Stimulated activated CD8-positive, alpha-beta memory T cell treated with anti-CD3 and anti-CD28 coated beads, Interleukin-2, amount 100 ng/mL, for 48 hours (primary cell): ENCODE measurements at places on chromosomes 6 and 20.

- DNase-seq, result no peak
These were observed 42.6 kb upstream of the PXDC1 start for GRCh38 chr6:3794092-3794491.

DNA sequence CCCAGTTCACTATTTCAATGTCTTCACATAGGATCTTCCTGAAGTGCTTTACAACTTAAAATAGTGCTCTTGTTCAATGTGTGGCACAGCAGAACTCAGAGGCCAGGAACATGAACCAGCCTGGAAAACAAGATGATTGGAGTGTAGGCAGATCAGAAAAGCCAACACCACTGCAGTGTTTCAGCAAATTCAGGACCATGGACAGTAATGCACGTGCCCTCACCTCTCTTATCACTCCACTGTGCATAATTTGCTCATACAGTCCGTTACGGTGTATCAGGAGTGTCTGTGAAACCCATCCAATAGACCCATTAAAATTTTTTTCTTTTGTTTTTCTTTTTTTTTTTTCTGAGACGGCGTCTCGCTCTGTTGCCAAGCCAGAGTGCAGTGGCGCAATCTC, 27.6 kb upstream of the HACE1 start:
- DNase-seq, result no peak

DNA sequence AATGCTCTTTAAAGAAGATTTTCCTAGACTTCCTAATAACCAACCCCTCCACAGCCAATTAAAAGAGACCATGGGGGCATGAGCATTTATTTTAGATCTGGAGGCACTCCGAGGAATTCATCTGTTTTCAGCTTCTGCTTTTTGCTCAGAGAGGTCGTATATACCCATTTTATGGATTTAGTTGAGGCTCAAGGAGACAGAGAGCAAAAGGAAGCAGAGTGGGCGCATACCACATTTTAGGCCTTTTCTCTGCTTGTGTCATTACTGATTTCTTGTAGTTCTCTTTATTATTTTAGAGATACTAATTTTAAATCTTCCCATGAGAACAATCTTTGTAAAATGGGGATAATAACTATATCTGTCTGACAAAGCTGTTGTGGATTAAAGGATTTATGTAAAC, 129.6 kb upstream of the IFNGR1 start:
- DNase-seq, result no peak

GRCh38 chr6:88179692-88180091, 13.5 kb upstream of the CNR1 start:
- no peak for DNase-seq

DNA sequence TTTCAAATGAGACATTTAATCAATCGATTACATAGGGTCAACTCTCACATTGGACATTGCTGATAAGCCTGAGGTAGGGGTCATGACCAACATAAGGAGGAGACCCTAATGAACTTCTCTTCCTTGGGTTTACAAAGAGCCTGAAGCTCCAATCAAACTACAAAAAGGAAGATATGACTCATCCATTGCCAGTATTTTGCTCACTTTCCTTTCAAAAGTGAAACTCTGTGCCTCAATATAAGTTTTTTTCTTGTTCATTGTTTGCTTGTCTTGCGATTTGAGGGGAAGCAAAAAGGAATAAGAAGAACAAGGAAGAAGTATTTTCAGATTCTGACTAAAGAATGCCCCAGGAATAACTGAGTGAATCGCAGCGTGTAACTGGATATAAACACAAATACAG, 38.8 kb upstream of the KHDRBS2 start:
- DNase-seq, result no peak

GRCh38 chr6:75213112-75213511, 7.3 kb upstream of the COL12A1 start:
- DNase-seq, result no peak

DNA sequence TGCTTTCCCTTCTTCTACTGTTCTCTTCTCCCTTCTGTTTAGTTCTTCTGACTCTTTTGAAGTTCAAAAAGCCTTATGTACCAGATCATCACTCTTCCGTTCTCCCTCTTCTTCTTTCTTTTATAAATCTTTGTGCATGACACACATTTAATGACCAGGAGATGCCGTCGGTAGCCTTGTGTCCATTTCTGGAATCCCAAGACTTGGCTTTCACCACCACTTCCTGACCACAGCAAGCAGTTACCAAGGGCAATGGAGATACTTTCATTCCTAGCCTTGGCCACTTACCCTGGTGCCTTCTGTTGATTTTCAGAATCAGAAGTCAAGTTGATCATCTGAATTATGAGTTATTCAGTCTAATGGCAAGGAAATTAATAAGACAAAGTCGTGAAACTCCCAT, 268.5 kb upstream of the QKI start:
- no peak for DNase-seq

DNA sequence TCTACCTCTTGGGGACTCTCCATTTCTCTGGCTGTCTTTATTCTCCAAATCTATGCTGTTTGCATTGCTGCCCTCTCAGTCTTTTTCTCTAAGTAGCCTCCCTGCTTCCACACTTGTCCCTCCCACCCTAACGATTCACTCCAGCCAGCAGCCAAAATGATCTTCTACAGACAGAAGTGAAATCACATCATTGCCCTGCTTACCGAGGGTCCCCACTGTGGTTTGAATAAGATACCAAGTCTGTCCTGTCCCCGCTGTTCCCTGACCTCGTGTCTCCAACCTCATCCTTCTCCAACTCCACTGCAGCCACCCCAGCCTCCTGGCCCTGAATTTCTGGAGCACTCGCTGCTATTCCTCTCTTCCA, 11.5 kb upstream of the OCSTAMP start:
- DNase-seq, result no peak

GRCh38 chr6:26045065-26045927, 41.9 kb upstream of the HFE start:
- peak; percentile 65 for DNase-seq

GRCh38 chr20:544153-544725, 649 bp upstream of the CSNK2A1 start:
- DNase-seq, result no peak

- DNase-seq, result no peak
These were observed 41.7 kb downstream of the PTCHD4 start for GRCh38 chr6:48069280-48069679.

DNA sequence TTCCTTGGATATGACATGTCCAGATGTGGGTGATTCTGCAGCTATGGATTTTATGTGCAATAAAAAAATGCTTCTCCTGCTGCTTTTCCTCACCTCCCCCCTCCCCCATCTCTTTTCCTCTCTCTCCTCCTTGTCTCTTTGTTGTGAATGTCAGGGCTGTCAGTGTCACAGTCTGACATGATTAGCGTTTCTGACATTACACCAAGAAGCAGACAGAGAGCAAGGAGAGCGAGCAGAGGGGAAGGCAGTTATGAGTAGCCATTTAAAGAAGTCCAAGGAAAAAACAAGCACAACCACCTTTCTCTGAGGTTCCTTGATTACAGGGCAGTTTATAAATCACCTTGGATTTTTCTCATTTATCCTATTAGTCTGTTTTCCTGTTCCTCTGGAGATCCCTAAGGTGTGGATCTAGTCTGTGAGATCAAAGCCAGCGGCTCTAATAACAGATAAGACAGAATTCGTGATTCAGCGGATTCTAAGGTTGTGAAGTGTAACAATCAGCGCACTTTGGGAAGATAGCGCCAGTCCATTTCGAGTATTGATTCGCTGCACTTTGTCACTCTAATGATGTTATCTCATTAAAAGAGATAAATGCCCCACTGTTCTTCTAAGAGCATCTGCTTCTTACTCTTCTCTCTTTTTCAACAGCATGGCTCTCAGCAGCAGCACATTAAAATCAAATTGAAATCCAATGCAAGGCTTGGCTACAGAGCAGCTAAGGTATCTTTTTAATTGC, 101.4 kb downstream of the BACH2 start:
- DNase-seq, result no peak

DNA sequence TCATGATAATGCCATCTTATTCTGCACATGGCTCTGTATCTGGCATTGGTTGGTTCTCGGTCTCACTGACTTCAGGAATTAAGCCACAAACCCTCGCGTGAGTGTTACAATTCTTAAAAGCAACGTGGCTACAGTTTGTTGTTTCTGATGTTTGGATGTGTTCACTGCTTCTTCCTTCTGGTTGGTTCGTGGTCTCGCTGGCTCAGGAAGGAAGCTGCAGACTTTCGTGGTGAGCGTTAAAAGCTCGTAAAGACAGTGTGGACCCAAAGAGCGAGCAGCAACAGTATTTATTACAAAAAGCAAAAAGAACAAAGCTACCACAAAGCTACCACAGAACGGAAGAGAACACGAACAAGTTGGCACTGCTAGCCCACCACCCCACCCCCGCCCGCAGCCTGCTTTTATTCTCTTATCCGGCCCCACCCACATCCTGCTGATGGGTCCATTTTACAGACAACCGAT, 51.1 kb downstream of the MYLIP start:
- DNase-seq, result no peak

DNA sequence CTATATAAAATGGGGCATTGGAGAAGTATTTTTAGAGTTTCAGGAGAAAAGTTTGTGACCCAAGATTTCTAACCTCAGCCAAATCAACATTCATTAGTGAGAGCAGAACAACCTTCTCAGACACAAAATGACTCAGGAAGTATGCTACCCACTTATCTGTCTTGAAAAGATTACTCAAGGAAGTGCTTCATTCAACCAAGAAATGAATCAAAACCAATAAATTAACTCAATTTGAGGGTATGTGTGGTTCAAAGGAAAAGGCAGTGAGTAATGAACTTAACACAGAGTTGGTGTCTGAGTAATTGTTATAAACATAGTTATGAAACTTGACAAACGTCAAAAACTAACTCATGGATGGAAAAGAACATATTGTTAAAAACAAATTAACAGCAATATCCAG, 227.6 kb downstream of the HAO1 start:
- DNase-seq, result no peak

DNA sequence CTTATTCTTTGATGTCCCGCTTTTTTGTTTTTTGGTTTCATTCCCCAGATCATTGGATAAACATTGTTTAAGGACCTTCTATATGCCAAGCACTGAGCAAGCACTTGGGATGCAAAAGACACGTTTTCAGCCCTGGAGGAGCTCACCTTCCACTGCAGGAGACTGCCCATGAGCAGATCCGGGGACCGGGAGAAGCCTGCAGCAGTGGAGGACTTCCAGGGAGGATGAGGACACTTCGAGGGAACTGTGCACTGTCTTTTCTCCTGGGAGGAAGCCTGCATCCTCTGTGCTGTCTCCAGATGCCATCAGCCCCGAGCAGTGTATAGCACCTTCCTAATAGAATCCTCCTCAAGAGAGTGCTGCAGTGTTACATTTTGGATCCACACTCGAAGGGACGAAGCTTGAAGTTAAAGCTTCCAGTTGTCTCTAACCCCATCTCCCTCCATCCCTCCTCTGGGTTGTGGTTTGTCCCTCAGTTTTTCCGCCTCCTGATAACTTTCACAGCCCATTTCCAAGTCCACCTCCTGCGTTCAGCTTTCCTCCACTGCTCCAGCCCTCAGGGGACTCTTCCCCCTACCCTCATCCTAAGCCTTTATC, 5.8 kb upstream of the KCNG1 start:
- DNase-seq, result no peak

DNA sequence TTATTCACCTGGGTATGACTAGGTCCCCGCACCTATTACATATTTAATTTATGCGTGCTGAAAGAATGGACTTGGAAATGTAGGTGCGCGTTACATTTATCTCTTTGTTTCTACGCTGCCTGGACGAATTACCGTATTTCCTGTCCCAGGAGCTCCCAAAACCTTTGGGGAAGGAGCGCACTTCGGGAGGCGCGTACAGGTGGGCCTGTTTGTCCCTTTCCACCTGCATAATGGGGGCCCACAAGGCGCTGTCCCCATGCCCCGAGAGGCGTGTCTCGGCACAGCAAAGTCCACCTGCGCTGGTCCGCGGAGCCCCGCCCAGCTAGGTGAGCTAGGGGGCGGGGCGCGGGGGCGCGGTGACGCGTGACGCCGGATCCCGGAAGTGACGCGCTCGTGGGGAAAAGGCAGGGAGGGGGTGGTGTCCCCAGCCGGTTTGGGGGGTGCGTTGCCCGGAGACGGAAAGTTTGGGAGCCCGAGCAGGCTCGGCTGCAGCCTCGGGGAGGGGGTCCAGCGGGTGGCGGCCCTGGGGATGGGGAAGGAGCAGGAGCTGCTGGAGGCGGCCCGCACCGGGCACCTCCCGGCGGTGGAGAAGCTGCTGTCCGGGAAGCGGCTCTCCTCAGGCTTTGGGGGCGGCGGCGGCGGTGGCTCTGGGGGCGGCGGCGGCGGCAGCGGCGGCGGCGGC, at the start of gene ANKS1A:
Gene ANKS1A (plus strand): TSS at position 382 of the 682 bp plus-strand sequence. CDS start 148 bp downstream, at position 530.
- DNase-seq, result peak; percentile 84

- DNase-seq, result no peak
These were observed 217.9 kb upstream of the ZNF217 start for GRCh38 chr20:53811577-53811976.

DNA sequence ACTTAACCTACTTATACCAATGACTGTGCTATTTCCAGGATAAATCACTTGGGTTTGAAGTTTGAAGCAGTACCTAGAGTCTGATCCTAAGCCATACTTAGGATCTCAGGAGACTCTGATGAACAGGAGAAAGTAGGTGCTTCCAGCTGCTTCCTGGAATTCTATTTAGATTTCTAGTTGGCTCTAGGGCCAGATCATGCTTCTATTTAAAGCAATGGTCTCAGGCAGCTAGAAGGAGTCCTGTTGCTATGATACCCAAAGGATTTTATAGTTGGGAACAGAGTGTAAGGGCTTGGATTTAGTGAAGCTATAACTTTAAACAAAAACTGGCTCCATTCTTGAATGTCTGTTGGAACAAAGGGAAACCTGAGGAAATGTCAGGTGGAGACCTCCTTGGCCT, 52.4 kb upstream of the TINAG start:
- DNase-seq, result no peak

- no peak for DNase-seq
These were observed 355.2 kb downstream of the ADGRB3 start for GRCh38 chr6:68990317-68990716.

GRCh38 chr6:41255638-41256246, 27.6 kb downstream of the TREML4 start:
- no peak for DNase-seq

GRCh38 chr20:53439046-53439445, 154.6 kb downstream of the ZNF217 start:
- DNase-seq, result no peak

GRCh38 chr20:53495398-53496092, 98.1 kb downstream of the ZNF217 start:
- DNase-seq, result no peak
